Activated T-helper 2 cell treated with anti-CD3 and anti-CD28 coated beads, Interferon-gamma antibody, Interleukin-2, Interleukin-4, amounts not matched to agents 10 μg/mL and 5 μg/mL and 100 μg/mL, durations not matched to agents 14 hours and 24 hours and 36 hours (primary cell): ENCODE measurements at places on chromosomes 5 and 9.

GRCh38 chr5:53170746-53171349 is 61.3 kb upstream of the MOCS2 start:
- no peak for DNase-seq

DNA sequence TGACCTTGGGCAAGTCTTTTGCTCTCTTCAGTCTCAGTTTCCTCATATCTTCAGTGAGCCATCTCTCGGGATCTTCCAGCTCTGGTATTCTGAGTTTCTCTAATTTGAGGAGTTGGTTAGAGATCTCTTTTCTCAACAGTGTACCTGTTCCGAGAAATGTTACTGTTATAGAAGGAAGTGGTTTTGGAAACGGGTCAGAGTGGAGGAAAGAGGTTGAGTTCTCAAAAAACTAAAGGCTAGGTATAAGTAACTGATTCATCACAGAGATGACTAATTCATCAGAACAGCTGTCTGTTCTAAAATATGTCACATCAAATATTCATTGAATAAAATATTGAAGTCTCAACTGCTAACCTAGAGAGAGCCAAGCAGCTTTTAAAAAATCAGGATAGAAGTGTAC is 106.6 kb downstream of the PALM2AKAP2 start:
- no peak for DNase-seq

GRCh38 chr9:114214686-114215414 is 59.5 kb downstream of the COL27A1 start:
- no peak for DNase-seq

GRCh38 chr9:110744715-110745384 is 76.3 kb downstream of the MUSK start:
- DNase-seq, result no peak

DNA sequence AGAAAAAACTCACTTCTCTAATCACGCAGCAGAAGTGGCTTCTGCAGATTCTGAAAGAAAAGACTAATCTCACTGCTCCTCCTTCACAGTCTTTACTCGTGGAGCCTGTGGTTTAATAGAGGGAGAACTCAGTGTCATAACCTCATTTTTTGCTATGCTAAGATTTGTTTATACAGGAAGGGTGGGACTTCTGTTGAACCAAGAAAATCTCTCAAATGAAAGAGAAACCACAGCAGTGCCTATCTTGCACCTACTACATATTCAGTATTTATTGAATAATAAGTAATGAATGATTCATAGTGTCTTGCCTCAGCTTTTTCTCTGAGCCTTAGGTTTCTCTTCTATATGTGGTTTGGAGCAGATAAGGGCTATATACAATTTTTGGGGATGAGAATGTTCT is 136.1 kb upstream of the DMAC1 start:
- peak; percentile 9 for DNase-seq

DNA sequence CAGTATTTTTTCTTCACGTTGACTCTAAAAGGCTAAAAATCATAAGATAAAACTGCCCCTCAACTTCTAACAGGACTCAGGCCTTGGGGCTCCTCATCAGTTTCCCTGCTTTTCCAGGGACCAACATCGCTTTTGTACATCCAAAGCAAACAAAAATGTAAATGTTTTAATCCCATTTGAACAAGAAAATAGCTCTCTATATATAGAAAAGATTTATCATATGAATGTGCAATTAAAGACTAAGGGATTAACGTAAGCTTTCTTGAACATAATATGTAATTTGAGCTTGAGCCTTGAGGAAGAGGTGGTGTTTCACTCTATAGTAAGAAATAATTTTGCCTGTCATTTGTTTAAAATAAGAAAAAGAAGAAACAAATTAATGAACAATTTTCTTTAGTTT is 547.2 kb upstream of the ACO1 start:
- no peak for DNase-seq

- DNase-seq, result no peak
Measured at GRCh38 chr5:151686674-151687407, at the start of gene SPARC. SPARC (minus strand) TSS chr5:151686915; CDS start chr5:151676188, 10,727 bp downstream.

DNA sequence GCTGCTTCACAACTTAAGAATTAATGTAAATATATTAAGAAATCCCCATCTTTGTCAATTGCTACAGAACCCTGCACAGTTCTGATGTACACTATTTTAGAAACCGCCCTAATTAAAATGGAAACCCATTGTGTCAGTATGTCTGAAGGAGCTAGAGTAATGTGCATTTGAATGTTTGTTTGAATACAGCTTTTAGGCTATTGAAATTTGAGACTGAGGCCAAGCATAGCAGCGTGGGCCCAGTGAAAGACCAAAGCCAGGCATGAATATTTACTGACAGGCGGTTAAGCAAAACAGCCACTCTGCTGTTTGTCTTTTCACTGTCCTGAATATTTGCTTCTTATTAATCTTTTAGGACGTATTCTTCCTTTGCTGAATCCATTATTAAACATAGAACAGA is 252.3 kb downstream of the IZUMO3 start:
- DNase-seq, result no peak
